ENCODE measurements at places on chromosomes 11 and 22.
A peak's percentile ranks its signal among the peaks of the same experiment; 100 is the strongest.

DNA sequence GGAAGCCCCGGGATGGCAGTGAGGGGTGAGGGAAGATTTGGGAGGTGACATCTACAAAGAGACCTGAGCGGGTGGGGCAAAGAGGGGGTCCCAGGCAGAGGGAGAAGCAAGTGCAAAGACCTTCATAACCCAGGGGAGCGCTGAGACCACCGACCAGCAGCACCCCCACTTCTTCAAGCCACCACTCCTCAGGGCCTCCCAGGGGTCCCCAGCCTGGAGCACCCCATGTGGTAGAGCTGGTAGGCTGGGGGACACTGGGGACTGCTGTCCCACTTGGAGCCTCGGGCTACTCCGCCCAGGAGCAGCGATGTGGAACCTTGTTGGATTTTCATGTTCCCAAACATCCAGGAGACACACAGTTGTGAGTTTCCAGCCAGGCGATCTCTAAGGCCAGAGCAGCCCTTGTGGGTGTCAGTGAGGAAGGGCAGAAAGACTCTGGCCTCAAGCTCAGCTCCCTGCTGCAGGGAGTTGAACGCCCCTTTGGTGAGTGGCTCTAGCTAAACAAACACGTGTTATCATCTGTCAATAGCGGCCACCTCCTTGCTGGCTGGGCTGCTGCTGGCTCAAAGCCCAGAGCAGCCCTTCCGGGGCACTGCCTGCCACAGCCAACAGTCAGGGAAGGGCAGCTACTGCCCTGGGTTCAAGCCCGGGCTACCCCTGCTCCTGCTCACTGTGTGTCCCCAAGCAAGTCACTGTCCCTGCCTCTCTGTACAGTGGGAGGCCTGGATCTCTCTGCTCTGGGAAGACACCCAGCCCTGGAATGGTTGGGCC lies 25.7 kb upstream of the CHKA start:
- no peak for DNase-seq

DNA sequence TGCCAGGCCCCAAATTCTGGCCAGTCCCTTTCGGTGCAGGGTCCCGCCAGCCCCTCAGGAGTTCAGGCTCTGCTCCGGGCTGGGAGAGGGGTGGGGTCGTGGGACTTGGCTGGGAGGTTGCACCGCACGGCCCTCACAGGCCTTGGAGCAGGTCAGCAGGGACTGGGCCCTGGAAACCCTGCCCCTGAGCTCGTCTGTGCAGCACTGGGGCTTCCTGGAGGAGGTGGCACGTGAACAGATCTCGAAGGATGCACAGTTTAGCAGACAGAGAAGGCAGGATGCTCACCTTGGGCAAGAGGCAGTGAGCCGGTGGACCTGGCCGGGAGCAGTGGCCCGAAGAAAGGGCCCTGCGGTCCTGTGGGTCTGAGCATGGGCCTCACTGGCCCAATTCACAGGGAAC lies 70.0 kb downstream of the WNT7B start:
- DNase-seq = no peak

DNA sequence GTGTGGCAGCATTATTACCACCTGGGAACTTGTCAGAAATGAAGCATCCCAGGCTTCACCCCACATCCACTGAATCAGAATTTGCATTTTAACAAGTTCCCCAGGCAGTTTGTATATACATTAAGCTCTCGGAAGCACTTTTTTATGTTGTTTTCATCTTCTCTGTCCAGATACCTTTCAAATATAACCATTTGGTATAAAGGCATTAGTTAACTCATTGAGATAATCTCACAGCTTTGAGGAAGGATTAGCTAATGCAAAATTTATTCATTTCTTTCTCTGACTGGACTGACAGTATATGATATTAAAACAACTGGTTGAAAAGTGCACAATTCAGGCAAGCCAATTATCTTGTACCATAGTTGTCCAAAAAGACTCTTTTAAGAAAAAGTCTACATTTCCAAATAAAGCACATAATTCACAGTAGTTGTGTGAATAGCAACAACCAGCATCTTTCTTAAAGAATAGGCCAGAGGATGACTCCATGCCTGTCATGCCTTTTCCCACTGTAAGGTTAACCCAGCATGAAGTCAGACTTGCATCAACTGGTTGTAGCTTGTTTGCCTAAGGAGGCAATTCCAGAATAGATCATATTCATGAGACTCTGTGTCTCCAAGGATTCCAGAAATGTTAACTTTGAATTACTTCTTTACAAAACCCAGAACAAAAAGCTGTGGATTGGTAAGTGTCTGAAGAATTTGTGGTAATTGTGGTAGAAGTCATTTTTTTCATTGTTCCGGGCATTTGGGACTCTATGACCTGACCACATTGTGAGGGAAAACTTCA lies 254.3 kb upstream of the SESN3 start:
- no peak for DNase-seq

DNA sequence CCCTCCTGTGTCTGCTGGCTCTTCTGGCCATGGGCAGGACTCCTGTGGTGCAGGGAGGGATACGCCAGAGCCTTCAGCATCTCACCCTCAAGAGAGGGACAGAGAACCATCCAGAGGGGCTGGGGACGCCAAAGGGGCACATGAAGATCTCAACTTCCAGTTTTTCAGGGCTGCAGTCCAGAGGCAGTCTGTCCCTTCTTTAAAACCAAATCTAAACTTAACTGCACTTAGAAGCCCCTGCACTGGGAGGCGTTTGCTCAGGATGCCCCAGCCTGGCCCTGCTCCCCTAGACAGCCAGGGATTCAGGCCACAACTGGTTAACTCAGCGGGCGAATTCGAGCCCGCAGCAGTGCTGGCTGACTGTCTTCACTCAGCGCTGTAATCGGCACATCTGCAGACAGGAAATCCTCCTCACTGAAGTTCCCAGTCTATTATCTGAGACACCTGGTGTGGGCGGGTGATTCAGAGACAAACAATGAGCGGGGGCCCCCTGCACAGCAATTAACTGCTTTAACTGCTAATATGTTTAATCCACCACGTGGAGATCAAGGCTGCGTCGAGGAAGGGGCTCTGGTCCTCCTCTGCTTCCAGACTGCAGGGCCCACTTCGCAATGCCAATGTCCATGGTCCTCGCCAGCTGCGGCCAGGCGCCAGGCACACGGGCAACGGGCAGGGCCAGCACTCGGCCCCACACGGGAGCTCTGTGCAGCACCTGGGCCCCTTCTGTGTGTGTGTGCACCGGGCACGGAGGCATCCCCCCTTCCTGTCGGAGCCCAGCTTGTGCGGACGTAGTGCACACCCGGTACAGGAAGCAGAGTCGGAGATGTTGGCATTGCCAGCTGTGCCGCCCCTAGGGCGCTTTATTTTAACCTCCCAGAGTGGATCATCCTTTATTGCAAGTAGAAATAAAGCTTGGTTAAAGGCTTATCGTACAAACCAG lies 36.9 kb upstream of the GNB1L start:
- DNase-seq = peak; percentile 44

- no peak for DNase-seq
Observed at GRCh38 chr11:16924826-16925560, 89.2 kb downstream of the PLEKHA7 start.

DNA sequence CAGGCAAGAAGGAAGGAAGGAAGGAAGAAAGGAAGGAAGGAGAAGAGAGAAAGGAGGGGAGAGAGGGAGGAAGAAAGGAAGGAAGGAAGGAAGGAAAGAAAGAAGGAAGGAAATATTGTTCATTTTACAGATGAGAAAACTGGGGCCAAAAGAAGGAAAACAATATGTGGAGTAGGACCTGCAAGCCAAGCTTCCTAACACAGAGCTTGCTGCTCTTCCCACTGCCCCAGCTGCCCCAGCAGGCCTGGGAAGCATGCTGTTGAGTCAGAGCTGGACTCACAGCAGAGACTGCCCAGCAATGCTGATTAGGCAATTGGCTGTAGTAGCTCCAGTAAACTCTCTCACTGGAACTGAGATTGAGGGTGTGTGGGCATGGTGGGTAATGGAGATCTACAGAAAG lies 42.6 kb upstream of the SMCO4 start:
- no peak for DNase-seq

DNA sequence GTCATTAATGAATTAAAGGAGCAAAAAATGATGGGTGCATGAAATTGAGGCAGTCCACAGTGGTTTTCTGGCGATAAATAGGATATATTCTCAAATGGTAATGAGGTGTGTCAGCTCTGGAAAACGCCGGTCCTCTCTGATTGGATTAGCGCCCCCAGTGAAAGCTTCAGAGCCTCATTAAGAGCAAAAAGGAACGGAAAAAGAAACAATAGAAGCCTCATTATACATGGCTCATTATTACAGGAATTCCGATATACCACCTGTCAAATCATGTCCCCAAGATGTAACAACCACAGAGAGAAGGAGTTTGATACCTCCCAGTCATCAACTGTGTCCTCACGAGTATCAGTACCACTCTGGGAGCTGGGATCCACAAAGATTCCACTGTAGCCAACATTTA lies 175.7 kb upstream of the PITPNB start:
- DNase-seq = no peak

- no peak for DNase-seq
Observed at GRCh38 chr11:8237453-8237852, 26.2 kb downstream of the LMO1 start.

GRCh38 chr11:78961937-78962701 lies 387.5 kb upstream of the NARS2 start:
- DNase-seq = no peak

DNA sequence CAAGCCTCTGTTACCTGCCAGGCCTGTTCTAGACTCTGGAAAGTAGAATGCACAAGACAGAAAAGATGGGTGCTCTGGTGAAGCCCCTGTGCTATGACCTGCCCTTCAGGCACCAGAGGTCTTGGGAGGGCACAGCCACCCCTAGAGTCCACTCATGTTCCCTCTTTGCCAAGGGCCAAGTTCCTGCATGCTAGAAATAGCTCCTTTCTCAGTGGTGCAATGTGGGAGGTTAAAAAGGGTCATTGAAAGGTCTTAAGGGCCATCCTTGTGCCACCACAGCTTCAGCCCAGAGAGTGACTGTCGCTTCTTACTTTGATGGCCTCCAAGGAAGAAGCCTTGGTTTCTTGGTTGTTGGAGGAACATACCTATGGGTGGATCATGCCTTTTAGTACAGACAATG lies 84.6 kb upstream of the PARVA start:
- DNase-seq = no peak

DNA sequence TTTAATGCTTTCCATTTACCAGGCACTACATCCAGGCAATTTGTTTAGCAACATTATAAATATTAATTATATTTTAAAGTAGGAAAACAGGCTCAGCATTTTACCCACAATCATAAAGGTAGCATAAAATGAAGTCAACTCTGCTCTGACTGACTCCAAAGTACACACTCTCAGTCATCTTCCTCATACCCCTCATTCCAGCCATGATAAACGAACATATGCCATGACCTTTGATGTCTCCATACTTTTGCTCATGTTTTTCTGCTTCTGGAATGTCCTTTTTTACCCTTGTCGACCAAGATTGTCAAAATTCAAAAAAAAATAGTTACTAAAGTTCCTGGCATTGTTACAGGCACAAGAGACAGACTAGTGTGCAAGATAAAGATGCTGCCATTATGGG lies 77.7 kb upstream of the SOX6 start:
- DNase-seq = no peak

DNA sequence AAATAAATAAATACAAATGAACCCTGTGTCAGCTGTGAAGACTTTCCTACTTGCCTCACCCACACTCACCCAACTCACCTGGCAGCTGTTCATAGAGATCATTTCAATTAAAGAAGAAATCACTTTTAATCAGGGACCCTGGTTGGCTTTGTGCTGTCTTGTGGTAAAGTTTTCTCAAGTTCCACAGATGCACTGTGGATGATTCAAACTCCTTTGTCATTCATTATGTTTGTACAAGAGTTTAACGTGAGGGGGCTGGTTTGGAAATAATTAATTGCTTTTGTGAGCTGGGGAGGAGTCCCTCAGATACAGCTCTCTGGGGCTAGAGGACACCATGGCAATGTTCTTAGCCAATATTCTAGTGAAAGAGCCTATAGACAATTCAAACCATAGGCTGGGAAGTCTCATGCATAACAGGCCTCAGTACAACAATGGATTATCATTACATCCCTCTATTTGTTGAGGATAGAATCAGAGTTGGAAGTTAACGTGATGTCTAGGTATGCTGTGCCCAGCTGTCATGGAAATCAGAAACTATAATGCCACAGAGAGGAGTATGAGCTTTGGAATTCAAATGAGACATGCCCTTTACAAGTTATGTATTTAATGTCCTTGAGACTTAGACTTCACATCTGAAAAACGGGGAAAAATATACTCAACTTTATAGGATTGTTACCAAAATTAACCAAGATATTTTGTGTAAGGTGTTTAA lies 698.5 kb downstream of the KCNA4 start:
- no peak for DNase-seq

DNA sequence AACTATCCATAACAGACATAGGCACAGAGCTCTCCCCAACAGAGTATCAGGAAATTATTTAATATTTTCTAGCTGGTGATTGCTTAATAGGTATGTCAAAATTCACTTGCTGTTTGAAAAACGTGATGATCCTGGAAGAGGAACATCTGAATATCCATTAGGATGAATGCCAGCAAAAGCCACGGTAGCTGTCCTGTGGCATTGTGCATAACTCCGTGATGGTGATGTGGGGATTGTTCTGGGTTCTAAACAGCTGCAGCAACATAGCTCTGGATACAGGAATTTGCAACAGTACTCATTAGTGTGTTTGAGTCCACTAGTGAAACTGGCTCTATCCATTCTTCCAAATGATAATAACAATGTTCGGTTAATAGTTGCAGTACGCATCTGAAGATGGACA lies 78.8 kb downstream of the C11orf65 start:
- DNase-seq = no peak

- DNase-seq = no peak
Observed at GRCh38 chr22:26889802-26890201, 232.4 kb downstream of the MIAT start.

DNA sequence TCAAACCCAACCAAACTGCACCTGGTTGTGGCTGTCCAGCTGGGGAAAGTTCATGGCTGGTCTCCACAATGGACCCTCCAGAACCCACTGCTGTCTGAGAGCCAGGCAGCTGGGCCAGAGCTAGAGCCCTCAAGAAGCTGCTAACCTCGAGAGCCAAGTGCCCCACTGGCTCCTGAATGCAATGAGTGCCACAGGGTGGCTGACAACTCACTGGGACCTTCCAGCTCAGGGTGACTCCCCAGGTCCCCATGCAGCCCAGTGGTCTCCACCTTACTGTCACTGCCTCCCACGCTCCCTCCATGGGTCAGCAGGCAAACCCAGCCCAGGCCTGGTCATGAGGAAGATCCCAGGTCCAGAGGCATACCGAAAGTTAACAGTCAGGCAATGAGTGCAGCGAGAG lies 8.0 kb upstream of the CHST1 start:
- DNase-seq = no peak

DNA sequence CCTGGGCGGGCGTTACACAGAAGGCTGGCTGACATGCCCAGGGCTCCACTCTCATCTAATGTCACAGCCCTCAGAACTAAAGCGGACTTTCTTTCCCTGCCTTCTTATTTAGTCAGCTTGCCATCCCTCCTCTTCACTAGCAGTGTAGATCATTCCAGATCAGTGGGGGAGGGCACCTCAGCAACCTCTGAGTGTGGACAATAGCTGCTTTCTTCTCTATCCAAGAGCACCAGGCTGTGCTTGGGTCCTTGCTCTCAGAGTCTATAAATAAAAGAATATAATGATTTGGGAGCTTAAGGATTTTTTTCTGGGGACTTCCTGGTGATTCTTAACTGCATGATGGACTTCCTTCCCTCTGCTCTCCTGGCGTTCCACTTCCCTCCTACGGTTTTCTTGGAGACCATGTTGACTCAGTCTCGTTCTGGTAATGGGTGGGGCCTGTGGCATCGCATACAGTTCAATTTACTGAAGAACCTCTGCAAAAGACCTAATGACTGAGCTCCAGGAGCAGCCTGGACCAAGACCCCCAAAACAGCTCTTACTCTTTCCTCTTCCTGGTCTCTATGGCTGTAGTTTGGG lies 2.9 kb upstream of the HMBS start:
- no peak for DNase-seq

GRCh38 chr11:106077609-106078455 lies at the start of gene AASDHPPT:
TSS of gene AASDHPPT (plus strand) at chr11:106077662. CDS start at chr11:106077711, 49 bp downstream.
- DNase-seq = no peak
